ENCODE measurements at places on chromosomes 12 and 14.

- no peak for DNase-seq
Observed at GRCh38 chr14:105092171-105093037, 27.2 kb upstream of the GPR132 start.

- no peak for DNase-seq
Observed at GRCh38 chr14:90733139-90733808, 83.0 kb downstream of the TTC7B start.

GRCh38 chr12:118148287-118148686 lies 12.4 kb downstream of the PEBP1 start:
- no peak for DNase-seq

DNA sequence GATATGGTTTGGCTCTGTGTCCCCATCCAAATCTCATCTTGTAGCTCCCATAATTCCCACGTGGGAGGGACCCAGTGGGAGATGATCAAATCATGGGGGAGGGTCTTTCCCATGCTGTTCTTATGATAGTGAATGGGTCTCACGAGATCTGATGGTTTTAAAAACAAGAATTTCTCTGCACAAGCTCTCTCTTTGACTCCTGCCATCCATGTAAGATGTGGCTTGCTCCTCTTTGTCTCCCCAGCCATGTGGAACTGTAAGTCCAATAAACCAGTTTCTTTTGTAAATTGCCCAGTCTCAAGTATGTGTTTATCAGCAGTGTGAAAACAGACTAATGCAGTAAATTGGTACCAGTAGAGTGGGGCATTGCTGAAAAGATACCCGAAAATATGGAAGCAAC lies 146.2 kb downstream of the DPF3 start:
- no peak for DNase-seq

GRCh38 chr12:19431407-19432308 lies 7.6 kb upstream of the AEBP2 start:
- DNase-seq, result peak; percentile 30

DNA sequence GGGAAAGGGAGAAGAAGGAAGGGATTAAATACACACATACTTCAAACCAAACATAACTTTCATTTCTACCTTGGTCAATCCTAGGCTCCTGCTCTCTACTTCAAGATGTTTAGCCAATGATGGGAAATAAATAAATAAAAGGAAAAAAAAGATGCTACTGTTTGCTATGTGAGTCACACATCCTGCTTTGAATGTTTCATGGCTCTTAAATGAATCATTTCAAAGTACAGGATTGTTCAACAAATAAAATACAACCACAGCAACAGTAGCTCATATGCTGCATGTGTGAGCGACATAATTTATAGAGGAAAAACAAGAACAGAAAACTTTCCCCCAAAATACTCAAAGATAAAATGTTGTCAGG lies 54.3 kb upstream of the NPFF start:
- DNase-seq, result no peak

DNA sequence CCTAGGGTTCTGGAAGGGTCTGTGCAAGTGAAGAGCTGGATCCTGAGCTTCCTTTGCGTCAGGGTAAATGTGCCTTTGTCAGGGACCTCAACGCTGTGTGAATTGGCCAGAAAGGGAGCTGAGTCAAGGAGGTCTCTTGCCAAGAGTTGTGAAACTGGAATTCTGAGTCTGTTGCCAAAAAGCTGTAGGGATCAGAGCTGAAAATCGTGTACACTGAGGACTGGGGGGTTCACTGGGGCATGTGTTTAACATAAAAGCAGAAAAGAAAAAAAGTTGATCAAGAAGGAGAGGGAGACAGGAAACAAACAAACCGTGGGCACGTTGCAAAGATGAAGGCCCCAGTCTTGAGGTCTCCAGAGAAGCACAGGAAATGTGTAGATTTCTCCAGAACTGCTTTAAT lies 1081.5 kb downstream of the VRK1 start:
- no peak for DNase-seq

DNA sequence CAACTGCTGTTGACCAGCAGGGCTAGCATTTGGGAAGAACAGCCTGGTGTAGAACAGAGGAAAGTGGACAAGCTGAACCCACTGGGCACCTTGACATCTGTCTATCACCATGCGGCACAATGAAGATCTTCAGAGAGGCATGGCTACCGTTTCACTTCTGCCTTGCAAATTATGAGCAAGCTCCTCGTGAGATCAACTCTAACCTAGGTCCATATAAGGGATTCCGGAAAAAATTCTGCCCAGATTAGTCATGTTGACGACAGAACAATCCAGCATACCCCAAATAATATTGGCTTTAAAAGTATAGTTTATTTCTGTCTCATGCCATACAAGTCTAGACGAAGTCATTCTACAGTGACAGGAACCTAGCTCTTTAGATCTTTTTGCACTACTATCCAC lies 91.6 kb upstream of the ATF7IP start:
- no peak for DNase-seq

- no peak for DNase-seq
Observed at GRCh38 chr14:25943329-25943728, 654.5 kb downstream of the NOVA1 start.

GRCh38 chr14:106506881-106507305 lies 980.5 kb downstream of the TMEM121 start:
- DNase-seq, result no peak

- DNase-seq, result no peak
Observed at GRCh38 chr12:2311020-2311778, 258.4 kb downstream of the CACNA1C start.

DNA sequence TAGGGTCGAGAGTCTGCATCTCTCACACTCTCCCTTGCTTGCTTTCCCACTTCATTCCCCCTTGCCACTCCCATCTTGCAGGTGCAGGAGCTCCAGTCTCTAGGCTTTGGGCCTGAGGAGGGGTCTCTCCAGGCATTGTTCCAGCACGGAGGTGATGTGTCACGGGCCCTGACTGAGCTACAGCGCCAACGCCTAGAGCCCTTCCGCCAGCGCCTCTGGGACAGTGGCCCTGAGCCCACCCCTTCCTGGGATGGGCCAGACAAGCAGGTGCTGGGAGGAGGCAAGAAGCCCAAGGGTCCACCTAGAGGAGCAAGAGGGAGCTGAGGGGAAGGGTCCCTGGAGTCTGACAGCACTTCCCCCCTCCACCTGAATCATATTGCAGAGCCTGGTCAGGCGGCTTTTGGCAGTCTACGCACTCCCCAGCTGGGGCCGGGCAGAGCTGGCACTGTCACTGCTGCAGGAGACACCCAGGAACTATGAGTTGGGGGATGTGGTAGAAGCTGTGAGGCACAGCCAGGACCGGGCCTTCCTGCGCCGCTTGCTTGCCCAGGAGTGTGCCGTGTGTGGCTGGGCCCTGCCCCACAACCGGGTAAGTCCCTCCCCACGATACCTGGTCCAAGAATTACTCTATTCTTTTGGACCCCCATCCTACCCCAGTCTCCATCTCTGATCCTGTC lies 4.2 kb downstream of the RNF31 start:
- DNase-seq, result no peak

DNA sequence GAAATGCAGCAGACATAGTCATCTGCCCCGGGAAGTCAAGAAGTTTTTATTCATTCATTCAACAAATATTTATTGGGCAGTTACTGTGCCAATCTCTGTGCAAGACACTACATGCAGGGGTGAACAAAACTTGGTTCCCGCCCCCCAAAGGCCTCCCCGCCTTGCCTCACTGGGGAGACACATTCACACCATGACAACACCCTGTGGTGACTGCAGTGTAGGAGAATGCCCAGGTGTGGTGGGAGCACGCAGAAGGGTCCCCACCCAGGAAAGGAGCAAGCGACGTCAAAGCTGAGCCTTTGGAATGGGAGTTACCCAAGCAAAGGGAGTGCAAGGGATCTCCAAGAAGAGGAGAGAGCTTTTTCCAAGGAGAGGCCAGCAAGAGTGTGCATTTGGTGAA lies 1.6 kb upstream of the AQP6 start:
- DNase-seq, result no peak

DNA sequence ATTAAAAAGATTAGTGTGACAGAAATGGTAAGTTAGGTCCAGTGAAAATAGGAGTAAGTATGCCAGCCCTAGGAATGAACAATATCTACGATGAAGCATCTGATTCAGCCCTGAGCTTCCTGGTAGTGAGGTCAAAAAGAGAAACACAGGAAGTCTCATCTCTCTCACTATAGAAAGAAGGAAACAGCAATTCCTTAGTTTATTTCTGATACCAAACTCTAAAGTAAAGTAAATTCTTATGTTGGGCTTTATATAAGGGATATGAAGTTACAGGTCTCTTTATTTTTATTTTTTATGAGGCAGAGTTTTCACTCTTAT lies 76.7 kb upstream of the RFLNA start:
- DNase-seq, result no peak

GRCh38 chr14:105064721-105065143 lies 498 bp downstream of the GPR132 start:
- no peak for DNase-seq

GRCh38 chr12:63795944-63796343 lies 16.2 kb downstream of the RXYLT1 start:
- DNase-seq, result no peak

DNA sequence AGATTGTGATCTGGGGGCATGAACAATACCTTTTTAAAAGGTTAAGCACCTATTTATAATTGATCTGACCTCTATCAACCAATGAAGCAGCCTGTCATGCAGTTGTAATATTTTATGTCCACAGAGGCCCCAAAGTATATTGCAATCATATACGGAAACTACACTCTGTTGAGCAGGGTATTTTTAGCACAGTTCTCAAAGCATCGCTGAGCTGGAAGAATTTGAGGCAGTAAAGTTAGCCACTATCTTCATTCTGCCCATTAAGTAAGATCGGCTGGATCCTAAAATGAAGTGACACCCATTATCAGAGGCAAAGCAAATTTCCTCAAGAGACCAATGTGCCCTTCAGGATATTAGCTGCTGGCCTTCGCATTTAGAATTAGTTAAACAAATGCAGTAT lies 47.7 kb upstream of the GRIP1 start:
- no peak for DNase-seq

DNA sequence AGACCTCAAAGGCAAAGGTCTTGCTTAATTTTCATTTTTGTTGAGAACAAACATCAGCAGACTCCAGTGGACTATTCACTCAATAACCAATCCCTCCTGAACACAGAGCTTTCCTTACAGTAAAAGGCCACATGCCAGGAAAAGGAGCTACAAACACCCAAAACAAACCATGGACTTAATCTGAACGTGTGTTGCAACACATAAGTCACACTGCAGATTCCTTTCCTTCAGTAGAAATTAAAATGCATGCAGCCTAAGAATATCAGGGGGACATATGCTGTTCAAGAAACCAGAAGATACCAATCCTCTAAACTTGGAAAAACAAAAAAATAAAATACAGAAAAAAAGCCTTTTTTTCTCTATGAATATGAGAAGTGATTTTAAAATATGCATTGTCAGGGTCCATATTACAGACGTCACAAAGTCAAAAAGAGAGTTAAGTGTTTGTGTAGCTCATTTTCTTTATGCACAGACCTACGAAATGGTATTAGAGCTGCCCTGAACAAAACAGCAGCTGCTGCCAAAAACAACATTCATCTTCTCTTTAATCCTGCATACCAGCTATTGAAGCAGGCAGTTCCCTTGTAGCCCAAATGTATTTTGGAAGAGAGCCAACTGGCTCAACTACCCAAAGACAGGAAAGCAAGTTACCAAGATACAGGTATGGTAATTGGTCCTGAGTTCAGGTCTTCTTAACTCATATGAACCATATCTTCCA lies 26.2 kb downstream of the KITLG start:
- DNase-seq, result no peak

GRCh38 chr12:954741-955140 lies 5.2 kb upstream of the RAD52 start:
- DNase-seq, result no peak

GRCh38 chr14:83421711-83422110 lies 1888.1 kb upstream of the SEL1L start:
- DNase-seq, result no peak

- no peak for DNase-seq
Observed at GRCh38 chr12:111413442-111414086, 7.8 kb downstream of the SH2B3 start.

DNA sequence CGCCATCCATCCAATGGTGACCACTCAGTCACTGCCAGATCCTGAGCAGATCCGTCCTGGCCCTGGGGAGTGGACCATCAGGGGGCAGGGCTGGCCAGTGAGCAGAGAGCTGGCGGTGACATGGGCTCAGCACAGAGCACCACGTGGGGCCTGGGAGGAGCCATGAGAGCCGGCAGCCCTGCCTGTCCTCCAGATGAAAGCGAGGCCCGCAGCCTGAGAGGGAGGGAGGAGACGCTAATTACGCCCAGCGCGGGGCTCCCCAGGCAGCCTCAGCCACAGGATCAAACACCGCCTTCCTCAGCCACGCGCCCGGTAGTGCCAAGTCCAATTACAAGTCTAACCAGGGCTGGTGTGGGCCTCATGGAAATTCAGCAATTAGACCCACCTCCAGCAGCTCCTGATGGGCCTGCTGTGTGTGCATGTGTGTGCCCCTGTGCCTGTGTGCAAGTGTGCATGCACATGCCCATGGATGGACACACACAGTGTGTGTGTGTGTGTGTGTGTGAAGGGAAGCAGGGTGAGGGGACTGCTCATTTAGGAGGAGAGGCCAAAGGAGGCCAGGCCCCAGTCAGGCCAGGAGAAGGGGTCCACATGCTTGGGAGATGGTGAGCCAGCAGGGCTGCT lies 68.0 kb downstream of the KIF26A start:
- DNase-seq, result no peak

DNA sequence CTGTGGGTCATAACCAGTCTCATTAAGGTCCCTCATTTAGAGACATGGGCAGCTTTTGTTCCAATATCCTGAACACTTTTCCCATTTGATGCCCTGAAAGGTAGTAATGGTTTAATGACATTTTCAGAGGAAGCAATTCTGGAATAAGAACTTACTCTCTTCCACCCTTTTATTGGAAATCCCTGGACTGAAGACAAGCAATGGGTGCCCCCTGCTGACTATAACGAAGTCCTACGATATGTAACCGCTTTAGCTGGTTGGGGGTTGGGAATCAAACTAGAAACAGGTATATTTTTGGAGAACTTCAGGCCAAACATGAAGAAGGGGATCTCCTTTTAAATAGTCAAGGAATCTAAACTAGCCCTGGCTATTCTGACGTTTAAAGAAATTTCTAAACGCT lies 20.5 kb downstream of the SARNP start:
- no peak for DNase-seq

DNA sequence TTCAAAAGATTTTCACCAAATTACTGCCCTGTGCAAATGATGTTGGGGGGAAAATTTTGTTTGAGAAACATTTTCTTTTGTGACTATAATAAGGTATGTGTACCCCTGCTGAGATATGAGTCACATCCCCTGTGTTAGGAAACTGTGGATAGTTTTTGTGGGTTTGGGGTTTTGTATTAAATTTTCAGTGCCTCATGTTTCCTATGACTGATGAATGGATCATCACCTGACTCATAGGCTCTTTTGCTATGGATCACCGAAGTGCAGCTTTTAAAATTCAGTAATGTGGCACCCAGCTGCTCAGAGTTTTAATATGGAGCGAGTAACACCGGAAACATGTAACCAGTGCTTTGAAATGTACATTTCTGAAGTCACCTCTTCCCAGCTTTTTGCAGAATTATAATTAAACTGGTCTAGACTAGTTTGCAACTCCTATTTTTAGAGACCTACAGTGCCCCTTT lies 167.4 kb upstream of the HMGA2 start:
- DNase-seq, result no peak
